ENCODE measurements at places on chromosomes 7 and 10.

DNA sequence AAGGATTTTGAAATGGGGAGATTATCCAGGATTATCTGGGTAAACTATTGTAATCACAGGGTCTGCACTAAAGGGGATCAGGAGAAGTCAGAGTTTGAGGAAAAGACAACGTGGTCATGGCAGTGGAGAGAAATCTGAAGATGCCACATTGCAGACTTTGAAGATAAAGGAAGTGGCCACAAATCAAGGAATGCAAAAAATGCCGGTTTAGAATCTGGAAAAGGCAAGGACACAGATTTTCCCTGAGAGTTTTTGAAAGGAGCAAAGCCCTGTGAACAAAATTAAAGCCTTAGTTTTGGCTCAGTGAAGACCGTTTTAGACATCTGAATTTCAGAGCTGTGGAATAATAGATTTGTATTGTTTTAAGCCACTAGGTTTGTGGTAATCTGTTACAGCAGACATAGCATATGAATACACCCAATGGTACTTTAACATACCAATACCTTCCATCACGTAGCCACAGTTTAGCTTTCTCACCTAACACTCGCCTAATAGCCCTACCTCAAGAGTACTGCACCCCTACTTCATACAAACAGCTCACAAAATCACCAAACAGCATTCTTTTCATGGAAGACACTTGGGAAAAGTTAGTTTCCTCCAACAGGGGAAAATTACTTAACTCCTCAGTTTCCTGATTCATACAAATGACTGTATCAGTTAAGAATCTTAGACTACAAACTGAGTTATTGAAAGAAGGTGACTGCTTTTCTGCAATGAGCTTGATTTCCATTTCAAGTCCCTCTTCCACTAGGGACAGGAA, 446.5 kb downstream of the INHBA start:
- no peak for DNase-seq

- no peak for DNase-seq
These were observed 128.0 kb upstream of the MYO3A start for GRCh38 chr10:25805986-25806385.

- no peak for DNase-seq
These were observed 6.2 kb downstream of the PAOX start for GRCh38 chr10:133385214-133385613.

DNA sequence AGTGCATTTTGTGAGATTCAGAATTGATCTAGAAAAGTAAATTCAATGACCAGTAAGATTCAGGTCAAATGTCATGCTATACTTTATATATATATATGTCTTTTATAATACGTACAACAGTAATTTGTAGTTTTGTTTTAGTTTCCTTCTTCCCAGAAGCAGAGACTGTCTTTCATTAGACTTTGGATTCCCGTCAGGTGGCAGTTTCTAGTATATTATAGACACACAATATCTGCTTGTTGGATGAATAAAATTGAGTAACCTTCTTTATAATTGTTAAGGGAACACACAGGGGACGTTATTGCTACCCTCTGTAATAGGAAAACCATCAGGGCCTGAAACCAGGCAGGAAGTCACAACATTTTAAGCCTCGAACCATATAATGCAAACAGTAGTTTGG, 5.3 kb upstream of the LAMB1 start:
- DNase-seq, result no peak

- DNase-seq, result no peak
These were observed 10.0 kb upstream of the FAM53B start for GRCh38 chr10:124754227-124754626.

GRCh38 chr10:122379041-122379440, 4.5 kb downstream of the PLEKHA1 start:
- DNase-seq, result no peak

DNA sequence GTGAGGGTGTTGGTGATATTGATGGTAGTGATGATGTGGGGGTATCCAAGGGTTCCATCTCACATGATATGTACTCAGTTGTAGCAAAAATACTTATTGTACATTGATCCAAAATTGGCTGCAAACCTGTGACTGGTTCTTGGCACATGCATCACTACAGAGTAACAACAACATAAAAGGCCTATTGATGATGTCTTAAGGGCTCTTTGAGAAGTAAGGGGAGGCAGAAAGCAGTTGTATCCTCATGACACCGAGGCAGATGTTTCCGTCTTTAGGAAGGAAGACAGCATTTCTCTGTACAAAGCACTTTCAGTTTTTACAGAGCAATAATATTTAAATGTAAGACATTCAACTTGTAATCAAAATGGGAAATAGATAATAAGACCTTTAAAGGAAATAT, 34.5 kb downstream of the NRG3 start:
- DNase-seq, result no peak

DNA sequence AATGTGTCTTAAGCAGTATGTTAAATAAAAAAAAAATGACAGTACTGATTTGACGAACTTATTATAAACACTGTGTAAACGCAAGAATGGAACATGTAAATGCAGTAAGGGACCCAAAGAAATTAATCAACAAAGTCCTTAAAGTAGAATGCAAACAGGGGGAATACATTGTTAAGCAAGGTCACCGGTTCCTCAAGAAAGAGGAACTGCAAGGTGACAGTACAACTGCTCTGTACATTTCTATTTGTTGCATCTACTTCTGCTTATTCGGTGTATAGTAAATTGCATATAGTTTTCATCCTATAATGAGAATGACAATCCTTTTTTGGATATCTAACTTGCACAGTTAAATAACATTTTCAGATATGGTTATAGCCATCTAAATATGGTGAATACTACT, 387.0 kb upstream of the SEMA3D start:
- DNase-seq, result peak; percentile 76

- no peak for DNase-seq
These were observed 34.6 kb downstream of the FRA10AC1 start for GRCh38 chr10:93667795-93668194.
